RKO (cell line): ENCODE measurements at places on chromosomes 2 and 18.

DNA sequence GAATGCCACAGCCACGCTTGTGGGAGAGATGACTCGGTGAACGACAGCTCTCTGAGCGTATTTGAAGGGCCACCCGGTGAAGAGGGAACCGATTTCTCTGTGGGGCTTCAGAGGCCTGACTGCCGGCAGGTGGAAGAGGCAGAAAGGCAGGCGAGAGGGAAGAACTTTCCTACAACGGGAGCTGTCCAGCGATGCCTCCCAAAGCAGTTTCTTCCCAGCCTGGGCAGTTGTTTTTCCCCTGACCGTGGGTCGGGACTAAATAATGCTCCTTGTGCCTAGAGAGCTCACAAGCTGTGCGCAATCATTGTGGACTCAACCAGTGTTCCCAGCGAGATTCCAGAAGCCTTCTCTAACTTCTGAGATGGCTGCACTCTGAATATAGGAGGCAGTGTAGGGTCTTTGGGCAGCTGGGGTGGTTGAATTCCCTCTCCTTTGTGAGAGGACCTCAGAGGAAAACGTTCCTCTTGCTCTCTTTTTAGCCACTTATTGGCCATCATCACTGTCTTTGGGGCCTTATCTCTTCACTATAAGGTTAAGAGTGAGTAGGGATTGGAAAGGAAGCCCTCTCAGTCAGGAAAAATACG, 710 bp downstream of the SEC11C start:
- DNase-seq = peak; percentile 56

- DNase-seq = peak; percentile 5
These were observed 1641.9 kb upstream of the PIK3C3 start for GRCh38 chr18:40313030-40313642.

DNA sequence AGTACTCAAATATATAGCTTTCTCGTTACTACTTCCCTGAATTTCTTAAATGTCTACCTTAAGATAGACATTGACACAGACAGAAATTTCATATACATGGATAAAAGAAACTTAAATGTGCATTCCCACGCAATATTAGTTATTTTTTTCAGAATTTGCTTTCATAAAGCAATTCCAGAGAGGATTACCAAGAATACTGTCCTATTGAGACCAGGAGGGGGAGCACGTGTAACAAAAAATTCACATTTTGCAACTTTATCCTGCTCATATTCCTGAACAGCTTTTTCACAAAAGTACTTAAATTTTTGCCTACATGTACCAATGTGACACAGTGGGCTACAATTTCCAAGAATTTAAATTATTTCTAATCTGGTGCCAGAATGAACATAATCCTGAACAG, 30.7 kb upstream of the ERCC3 start:
- peak; percentile 67 for DNase-seq

- no peak for DNase-seq
These were observed 52.7 kb downstream of the FAM171B start for GRCh38 chr2:186746584-186746983.

GRCh38 chr2:79782576-79783452, 270.0 kb downstream of the CTNNA2 start:
- no peak for DNase-seq

DNA sequence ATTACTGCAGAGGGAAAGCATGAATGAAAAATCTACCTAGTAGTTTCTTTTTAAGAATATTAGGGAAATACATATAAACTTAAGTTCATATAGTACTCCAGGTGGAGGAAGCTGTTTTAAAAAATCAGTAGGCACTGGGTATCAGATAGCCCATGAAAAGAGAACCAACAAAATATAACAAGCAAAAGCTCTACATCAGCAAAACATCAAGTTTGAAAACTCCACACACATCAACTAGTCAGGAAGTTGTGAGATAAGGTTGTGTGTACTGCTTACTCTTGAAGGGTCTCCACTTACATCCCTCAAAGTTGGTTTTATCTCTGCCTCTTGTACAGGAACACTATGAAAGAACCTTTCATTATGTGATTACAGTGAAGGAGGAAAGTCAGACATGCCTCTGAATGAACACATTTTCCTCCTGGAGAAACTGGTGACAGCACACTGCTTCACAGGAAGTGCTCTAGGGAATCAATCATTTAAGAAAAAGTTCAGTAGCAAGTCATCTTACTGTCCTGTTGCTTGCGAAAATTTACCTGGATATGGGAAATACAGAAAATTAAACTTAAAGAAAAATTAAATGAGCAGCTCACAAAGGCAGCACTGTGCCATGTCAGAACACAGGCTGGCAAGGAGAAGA, 57.7 kb downstream of the THADA start:
- DNase-seq = no peak

- no peak for DNase-seq
These were observed 37.0 kb downstream of the STK39 start for GRCh38 chr2:168210216-168210894.

DNA sequence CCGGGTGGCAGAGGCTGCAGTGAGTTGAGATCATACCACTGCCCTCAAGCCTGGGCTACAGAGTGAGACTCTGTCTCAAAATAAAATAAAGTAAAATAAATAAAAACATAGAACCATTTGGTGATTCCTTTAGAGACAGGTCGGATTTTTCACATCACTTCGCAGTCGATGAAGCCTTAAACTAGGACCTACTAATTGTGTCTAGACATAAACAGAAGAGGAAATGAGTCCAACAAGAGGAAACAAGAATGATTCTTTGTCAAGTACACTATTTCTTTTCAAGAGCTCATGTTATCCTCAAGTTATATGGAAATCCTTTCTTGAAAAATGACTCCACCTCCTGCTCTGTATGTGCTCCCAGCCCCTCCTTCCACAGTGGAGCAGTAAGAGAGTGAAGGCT, 758.9 kb downstream of the DPP10 start:
- DNase-seq = no peak

- peak; percentile 62 for DNase-seq
These were observed 25.0 kb upstream of the RAPGEF4 start for GRCh38 chr2:172710584-172711047.
